DMS 273 treated with DMSO at 0.1 percent for 48 hours (cell line): ENCODE measurements at places on chromosomes 6 and 20.
A peak's percentile ranks its signal among the peaks of the same experiment; 100 is the strongest.

- no peak for DNase-seq
Observed at GRCh38 chr6:88044530-88044929, 3.1 kb upstream of the SPACA1 start.

GRCh38 chr6:88164061-88164460 lies 2.1 kb downstream of the CNR1 start:
- no peak for DNase-seq

DNA sequence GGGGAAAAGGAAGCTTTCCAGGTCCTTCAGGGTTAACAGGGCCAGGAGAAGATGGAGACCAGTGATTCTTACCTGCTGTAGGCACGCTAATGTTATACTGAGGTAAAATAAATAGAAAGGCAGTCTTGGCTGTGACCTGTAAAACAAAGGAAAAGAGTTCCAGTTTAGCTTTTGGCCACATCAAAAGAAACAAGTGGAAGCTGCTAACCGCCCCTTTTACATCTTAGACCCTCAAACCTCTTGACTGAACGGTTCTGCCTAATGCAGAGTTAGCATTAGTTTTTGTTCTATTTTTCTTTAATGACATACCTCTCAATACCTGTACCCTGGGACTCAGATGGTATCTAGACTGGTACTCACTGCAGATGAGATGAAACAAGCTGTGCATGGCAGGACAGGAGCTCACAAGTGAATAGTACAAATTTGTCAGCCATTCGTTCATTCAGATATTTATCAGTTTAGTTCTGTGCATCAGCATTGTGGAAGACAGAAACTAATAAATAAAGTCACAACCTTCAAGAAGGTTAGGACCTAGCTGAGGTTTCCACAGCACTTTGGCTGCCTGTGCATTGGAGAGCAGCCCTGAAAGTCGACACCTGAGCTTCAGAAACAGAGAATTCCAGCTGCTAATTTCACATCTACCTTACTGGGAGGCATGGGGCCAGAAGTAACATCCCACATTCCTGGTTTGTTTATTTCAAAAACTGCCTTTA lies 41.0 kb downstream of the TRAM2 start:
- DNase-seq, result no peak

DNA sequence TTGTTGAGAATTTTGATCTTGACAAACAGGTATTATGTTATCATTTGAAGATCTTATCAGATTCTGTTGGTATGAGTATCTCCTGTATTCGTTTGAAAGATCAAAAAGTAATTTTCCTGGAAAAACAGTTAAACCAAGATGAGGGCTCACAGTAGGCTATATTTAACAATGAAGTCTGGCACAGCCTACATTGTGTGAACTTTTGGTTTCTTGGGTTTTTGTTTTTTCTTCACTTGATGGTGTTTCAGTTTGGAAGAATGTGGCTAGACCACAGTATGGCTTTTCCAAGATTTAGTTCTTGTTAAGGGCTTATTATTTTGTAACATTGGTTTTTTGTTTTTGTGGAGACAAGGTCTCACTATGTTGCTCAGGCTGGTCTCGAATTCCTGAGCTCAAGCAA lies 306.4 kb downstream of the CDKAL1 start:
- no peak for DNase-seq

- DNase-seq, result no peak
Observed at GRCh38 chr20:52201395-52201794, 9.8 kb upstream of the ZFP64 start.

GRCh38 chr6:3928111-3928510 lies 78.9 kb downstream of the FAM50B start:
- peak; percentile 8 for DNase-seq

DNA sequence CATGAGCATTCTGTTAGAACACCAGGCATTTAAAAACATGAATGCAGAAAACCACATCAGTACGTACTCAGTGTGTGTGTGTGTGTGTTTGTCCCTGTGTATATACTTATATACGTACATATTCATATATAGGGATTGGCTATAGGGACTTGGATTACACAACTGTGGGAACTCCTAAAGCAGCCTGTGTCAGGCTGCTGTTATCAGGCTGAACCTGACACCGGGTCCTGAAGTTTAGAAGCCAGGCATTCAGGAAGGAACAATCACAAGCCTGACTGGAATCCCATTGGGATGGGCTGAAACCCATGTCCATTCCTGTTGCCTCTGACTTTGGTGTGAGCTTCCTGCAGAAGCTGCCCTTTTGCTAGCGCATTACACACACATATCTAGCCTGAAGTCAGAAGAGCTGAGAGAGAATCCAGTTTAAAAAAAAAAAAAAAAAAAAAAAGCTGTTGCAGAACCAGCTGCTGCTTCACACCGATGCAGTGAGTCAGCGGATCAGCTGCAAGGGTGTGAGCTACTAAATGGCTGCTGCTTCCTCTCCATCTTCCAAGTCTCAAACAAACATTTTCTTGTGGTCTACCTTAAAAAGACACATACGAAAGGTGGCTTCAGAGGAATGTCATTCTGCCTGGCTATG lies 348.1 kb downstream of the THBS2 start:
- DNase-seq, result no peak

DNA sequence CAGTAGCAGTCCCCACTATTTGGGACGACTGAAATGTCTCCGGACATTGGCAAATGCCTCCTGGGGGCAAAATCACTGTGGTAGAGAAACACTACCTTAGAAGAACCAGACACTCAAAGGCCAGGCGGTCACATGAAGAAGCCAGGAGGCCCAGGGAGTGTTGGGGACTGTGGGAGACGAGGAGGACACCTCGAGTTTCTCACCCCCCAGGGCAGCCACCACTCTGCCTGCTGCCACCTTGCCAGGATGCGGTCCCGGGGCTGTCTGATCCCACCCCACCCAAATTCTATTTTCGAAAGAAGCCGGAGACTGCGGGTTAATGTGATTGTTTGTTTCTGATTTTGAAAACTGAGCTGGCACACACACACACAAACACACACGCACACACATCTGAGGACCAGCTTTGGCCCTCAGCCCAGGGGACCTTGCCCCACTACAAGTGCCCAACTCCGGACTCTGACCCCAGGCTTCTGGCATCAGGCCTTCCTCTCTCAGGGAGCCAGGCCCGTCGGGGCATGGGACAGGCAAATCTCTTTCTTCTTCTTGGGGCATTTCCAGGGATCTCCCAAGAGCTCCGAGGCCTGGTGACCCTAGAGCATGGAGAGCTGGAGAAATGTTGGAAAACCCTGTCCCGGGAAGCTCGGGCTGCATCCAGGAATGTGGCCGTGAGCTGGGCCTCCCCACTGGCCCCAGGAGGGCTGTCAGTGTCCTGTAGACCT lies 187.5 kb upstream of the PMEPA1 start:
- DNase-seq, result no peak

- DNase-seq, result no peak
Observed at GRCh38 chr6:39452306-39453145, 130.0 kb upstream of the KCNK16 start.
